ENCODE measurements at places on chromosomes 7 and 10. TPM values are rescaled to one million over a fixed set of nuclear protein-coding genes. Genes with fewer than 3 reads are reported as not detected.

Gene HOXA6
- polyA plus RNA-seq: not detected

Gene WEE2
- polyA plus RNA-seq: not detected

Gene SVOPL
- polyA plus RNA-seq: not detected

Gene INHBA
- 81.0 TPM for polyA plus RNA-seq

Gene LRRD1
- 0.03 TPM for polyA plus RNA-seq

Gene CYP3A4
- not detected for polyA plus RNA-seq

Gene ADAM12
- polyA plus RNA-seq: 24.0 TPM

Gene SEC31B
- 8.8 TPM for polyA plus RNA-seq

Gene MAGI2
- 1.1 TPM for polyA plus RNA-seq

Gene RTKN2
- 1.5 TPM for polyA plus RNA-seq

Gene FLNC
- 43.7 TPM for polyA plus RNA-seq

DNA sequence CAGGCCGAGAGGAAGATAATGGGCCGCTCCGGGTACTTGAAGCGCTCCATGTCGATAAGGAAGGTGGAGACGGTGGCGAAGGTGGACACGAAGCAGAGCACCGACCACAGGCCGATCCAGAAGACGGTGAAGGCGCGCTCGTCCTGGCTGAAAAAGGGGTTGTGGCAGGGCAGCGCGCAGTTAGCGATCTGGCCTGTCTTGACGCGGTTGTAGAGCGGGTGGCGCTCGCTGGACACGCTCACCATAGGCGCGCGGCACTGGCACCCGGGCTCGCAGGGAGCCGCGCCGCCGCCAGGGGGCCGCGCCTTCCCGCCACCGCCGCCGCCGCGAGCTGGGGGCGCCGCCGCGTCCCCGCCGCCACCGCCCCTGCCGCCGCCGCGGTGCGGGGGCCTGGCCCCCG is 1.6 kb downstream of the FZD8 start:
- peak overlapping the region; percentile 68 for H3K4me3 ChIP-seq
- peaks cover 11% of the 10 kb centered on the region for H3K36me3 ChIP-seq
- H3K27me3 ChIP-seq: no peaks in the 10 kb centered on the region

- H3K4me1 ChIP-seq: no peaks in the 10 kb centered on the region
- no peaks in the 10 kb centered on the region for H3K27me3 ChIP-seq
- DNase-seq: no peak
- H3K36me3 ChIP-seq: no peaks in the 10 kb centered on the region
Observed at GRCh38 chr7:46357290-46357689, 436.2 kb upstream of the IGFBP3 start.

GRCh38 chr7:34806831-34807230 is 148.8 kb downstream of the NPSR1 start:
- H3K36me3 ChIP-seq: no peaks in the 10 kb centered on the region
- no peak for DNase-seq
- H3K27ac ChIP-seq: no peak overlapping the region
- H3K27me3 ChIP-seq: peaks cover 14% of the 10 kb centered on the region

- DNase-seq: no peak
Observed at GRCh38 chr7:1108264-1108920, 20.5 kb downstream of the GPER1 start.

DNA sequence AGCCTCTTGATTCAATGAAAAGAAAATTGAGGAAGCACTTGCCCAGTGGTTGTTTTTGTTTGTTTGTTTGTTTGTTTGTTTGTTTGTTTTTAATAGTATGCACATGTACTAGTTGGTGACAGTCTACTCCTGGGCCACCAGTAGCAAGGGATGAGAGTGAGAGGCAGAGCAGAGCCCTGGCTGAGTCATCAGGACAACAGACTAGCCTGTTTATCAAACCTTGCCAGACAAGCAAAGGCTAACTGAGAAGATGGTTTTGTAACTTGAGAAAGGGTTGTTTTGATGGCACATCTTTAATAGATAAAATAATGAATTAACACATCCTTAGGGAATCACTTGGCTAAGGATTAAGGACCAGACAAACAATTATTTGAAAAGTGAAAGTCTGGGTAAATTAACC is 78.1 kb downstream of the INHBA start:
- no peak for DNase-seq
- H3K27me3 ChIP-seq: no peaks in the 10 kb centered on the region
- no peaks in the 10 kb centered on the region for H3K36me3 ChIP-seq
- H3K4me1 ChIP-seq: peaks cover 17% of the 10 kb centered on the region
- no peak overlapping the region for H3K27ac ChIP-seq
- H3K4me3 ChIP-seq: no peak overlapping the region

DNA sequence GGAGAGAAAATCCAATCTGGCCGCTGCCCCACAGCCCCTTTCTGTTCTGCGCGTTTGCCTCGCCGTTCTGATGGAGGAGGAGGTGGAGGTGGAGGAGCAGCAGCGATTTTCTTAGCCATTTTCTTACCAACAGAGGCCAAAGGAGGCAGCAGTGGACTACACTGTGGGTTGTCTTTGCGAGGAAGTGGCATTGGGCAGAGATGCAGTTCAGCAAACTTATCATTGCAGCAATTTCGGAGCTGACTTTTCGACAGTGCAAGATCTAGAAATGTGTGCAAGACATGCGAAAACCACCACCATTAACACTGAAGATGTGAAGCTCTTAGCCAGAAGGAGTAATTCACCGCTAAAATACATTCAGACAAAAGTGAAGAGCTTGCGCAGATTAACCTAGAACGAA is 1.9 kb upstream of the ARL4A start:
- H3K27ac ChIP-seq: no peak overlapping the region
- peak; percentile 27 for DNase-seq
- H3K4me3 ChIP-seq: no peak overlapping the region
- H3K4me1 ChIP-seq: peaks cover 11% of the 10 kb centered on the region

DNA sequence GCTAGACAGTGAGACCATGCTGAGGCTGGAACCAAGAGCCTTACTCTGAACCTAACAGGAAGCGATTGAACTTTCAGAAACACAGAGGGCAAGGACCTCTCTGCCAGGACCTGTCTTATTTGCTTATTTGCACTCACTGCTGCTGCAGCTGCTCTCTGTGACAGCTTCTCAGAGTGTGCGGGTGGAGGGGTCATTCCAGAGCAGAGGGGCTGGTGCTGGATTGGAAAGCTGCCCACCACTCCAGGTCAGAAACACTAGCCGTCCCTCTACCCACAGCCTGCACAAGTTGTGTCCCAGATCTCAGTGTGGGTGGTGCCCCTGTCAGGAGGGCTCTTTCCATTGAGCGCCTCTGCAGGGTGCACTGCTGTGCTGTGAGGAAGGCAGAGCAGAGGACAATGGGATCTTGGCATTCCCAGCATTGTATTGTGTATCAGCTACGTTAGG is 126.2 kb downstream of the CCNY start:
- DNase-seq: no peak
- no peaks in the 10 kb centered on the region for H3K27me3 ChIP-seq
- no peak overlapping the region for H3K27ac ChIP-seq
- peaks cover 39% of the 10 kb centered on the region for H3K4me1 ChIP-seq

GRCh38 chr10:24951201-24952142 is 934 bp downstream of the PRTFDC1 start:
- peaks cover 8% of the 10 kb centered on the region for H3K4me1 ChIP-seq
- peak overlapping the region; percentile 50 for H3K4me3 ChIP-seq
- no peaks in the 10 kb centered on the region for H3K27me3 ChIP-seq
- H3K36me3 ChIP-seq: no peaks in the 10 kb centered on the region

- DNase-seq: no peak
- no peak overlapping the region for H3K27ac ChIP-seq
- no peak overlapping the region for H3K4me3 ChIP-seq
- peaks cover 3% of the 10 kb centered on the region for H3K36me3 ChIP-seq
- no peaks in the 10 kb centered on the region for H3K27me3 ChIP-seq
- H3K4me1 ChIP-seq: no peaks in the 10 kb centered on the region
Observed at GRCh38 chr10:29576681-29577080, 58.1 kb downstream of the SVIL start.

GRCh38 chr10:121845044-121845784 is 82.6 kb downstream of the ATE1 start:
- no peak for DNase-seq
- no peak overlapping the region for H3K4me3 ChIP-seq
- H3K27ac ChIP-seq: no peak overlapping the region
- peaks cover 10% of the 10 kb centered on the region for H3K36me3 ChIP-seq
- no peaks in the 10 kb centered on the region for H3K27me3 ChIP-seq
- no peaks in the 10 kb centered on the region for H3K4me1 ChIP-seq

- H3K27me3 ChIP-seq: no peaks in the 10 kb centered on the region
- peaks cover 4% of the 10 kb centered on the region for H3K4me1 ChIP-seq
- DNase-seq: no peak
- H3K4me3 ChIP-seq: no peak overlapping the region
- H3K27ac ChIP-seq: no peak overlapping the region
Observed at GRCh38 chr7:82250598-82250997, 193.0 kb downstream of the CACNA2D1 start.

DNA sequence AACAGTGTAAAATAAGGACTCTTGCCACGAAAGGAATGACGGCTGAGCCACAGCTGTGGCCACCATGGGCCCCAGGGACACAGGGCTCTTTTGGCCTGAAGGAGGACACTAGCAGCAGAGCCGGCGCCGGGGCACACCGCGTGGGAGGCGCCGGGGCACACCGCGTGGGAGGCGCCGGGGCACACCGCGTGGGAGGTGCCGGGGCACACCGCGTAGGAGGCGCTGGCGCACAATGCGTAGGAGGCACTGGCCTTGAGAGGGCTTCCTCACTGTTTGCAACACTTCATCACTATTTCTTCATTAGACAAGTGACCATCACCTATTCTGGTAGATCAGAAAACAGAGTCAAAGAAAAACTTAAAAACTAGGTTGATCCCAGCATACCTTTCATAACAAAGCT is 23.4 kb downstream of the ESYT2 start:
- H3K4me1 ChIP-seq: peaks cover 7% of the 10 kb centered on the region
- no peak for DNase-seq
- H3K27ac ChIP-seq: no peak overlapping the region

DNA sequence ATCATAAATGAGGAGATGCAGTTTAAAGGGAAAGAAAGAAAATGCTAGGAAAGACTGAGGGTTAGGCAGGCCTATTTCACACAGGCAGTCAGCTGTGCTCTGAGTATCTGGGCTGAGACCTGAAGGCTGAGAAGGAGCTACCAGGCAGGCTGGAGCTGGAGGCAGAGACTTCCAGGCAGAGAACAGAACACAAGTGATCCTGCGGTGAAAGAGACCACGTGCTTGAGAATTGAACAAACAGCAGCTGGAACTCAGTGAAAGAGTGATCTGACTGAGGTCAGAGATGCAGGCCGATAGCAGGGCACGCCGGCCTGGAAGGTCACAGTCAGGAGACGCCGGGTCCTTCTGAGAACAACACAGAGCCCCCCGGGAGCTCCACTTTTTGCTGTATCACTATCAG is 147.8 kb downstream of the ADAM12 start:
- no peak for DNase-seq
- H3K4me1 ChIP-seq: peaks cover 44% of the 10 kb centered on the region
- H3K27ac ChIP-seq: no peak overlapping the region
- no peak overlapping the region for H3K4me3 ChIP-seq
- H3K36me3 ChIP-seq: no peaks in the 10 kb centered on the region

GRCh38 chr10:28250782-28251181 is 52.1 kb downstream of the MPP7 start:
- H3K27me3 ChIP-seq: peaks cover 23% of the 10 kb centered on the region
- no peak overlapping the region for H3K27ac ChIP-seq
- H3K4me1 ChIP-seq: no peaks in the 10 kb centered on the region
- DNase-seq: no peak
- H3K4me3 ChIP-seq: no peak overlapping the region

DNA sequence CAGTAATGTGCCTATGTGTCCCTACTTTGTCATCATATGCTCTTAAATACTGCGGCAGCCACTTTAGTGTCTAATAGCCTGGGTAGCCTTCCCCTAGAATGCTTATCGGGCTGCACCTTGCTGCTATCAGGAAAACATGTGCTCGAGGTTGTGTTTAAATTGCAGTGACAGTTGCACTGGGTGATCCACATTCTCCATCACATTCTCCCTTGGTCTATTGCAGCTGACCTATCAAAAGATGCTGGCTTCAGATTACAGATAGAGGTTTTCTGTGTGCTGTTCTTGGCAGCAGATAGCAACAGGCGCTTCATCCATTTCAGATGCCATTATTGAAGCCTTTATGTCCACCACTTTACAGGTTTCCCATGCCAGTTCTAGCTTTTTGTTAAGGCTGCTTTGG is 130.1 kb upstream of the MDFIC start:
- DNase-seq: no peak
- no peak overlapping the region for H3K27ac ChIP-seq
- H3K36me3 ChIP-seq: no peaks in the 10 kb centered on the region
- H3K4me3 ChIP-seq: no peak overlapping the region
- no peaks in the 10 kb centered on the region for H3K4me1 ChIP-seq

- H3K27ac ChIP-seq: no peak overlapping the region
- H3K36me3 ChIP-seq: peaks cover 26% of the 10 kb centered on the region
- H3K4me3 ChIP-seq: no peak overlapping the region
- no peak for DNase-seq
Observed at GRCh38 chr10:42519761-42520460, 118.5 kb downstream of the ZNF33B start.

DNA sequence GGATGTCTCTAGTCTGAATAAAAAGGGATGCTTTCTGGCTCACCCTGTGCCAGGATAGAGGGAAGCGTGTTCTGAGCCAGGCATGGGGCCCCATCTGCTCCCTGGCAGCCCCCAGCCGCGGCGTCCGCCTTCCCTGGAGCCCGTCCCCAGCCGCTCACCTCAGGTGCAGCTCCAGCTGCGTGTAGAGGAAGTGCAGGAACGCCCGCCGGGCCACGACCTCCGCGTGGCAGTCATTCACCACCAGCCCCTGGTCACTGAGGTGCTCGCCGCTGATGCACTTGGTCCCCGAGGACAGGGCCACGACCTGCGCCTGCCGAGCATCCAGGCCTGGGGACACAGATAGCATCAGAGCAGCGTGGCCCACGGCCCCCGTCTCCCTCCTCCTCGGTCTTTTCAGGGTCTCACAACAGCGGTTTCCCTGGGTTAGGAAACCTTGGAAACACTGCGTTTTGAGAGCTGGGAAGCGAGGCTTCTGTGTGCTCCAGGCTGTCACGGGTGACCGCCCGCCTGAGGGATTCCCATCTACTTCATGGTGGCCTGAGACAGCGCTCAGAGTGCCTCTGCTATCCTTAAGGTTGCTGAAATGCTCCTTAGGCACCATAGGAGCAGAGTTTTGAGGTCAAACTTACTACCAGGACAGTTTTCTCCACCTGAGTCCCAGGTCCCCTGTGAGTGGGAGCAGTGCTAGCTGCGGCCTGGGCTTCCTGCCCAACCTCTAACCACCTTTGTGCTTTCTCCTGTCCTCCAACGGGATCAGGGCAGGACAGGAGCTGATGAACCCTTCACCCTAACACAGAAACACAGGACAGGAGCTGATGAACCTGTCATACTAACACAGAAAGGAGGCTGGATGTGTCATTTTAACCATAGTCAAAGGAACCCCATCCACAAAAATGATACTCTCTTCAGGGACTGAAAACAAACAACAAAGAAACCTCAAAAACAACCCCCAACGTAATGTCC is 186.1 kb downstream of the WDR37 start:
- H3K4me1 ChIP-seq: no peaks in the 10 kb centered on the region
- no peak overlapping the region for H3K4me3 ChIP-seq
- no peaks in the 10 kb centered on the region for H3K36me3 ChIP-seq
- DNase-seq: no peak
- H3K27me3 ChIP-seq: no peaks in the 10 kb centered on the region
- H3K27ac ChIP-seq: no peak overlapping the region
